Activated naive CD4-positive, alpha-beta T cell treated with anti-CD3 and anti-CD28 coated beads, Interleukin-2, amount 10 ng/mL, durations not matched to agents 5 hours and 36 hours (primary cell): ENCODE measurements at places on chromosomes 12 and 14. TPM values are rescaled to one million over a fixed set of nuclear protein-coding genes. Genes with fewer than 3 reads are reported as not detected.

The SLC25A21 gene
- not detected for total RNA-seq

The KRT79 gene
- total RNA-seq, result not detected

The COX8C gene
- not detected for total RNA-seq

The ABCC9 gene
- total RNA-seq, result not detected

The FGF23 gene
- total RNA-seq, result not detected

The SERPINA5 gene
- not detected for total RNA-seq

The TSPAN9 gene
- 0.07 TPM for total RNA-seq

The STON2 gene
- total RNA-seq, result 0.58 TPM

The FSCB gene
- total RNA-seq, result not detected

The ST8SIA1 gene
- total RNA-seq, result 0.19 TPM

The TFCP2 gene
- 37.9 TPM for total RNA-seq

The HOXC12 gene
- total RNA-seq, result not detected

The PA2G4 gene
- total RNA-seq, result 215 TPM

The SLCO1B1 gene
- total RNA-seq, result not detected

The MYO1A gene
- total RNA-seq, result 0.43 TPM

The OR6C2 gene
- not detected for total RNA-seq

The IRAK3 gene
- total RNA-seq, result 0.34 TPM

The HOXC13 gene
- total RNA-seq, result not detected

The IAPP gene
- not detected for total RNA-seq

The SYT10 gene
- not detected for total RNA-seq

The PCED1B gene
- total RNA-seq, result 117 TPM

The SLC7A7 gene
- 0.70 TPM for total RNA-seq
